Umbilical cord (tissue), 2 donors: ENCODE measurements at places on chromosomes 7 and 10. TPM values are rescaled to one million over a fixed set of nuclear protein-coding genes. Genes with fewer than 3 reads are reported as not detected.

DNA sequence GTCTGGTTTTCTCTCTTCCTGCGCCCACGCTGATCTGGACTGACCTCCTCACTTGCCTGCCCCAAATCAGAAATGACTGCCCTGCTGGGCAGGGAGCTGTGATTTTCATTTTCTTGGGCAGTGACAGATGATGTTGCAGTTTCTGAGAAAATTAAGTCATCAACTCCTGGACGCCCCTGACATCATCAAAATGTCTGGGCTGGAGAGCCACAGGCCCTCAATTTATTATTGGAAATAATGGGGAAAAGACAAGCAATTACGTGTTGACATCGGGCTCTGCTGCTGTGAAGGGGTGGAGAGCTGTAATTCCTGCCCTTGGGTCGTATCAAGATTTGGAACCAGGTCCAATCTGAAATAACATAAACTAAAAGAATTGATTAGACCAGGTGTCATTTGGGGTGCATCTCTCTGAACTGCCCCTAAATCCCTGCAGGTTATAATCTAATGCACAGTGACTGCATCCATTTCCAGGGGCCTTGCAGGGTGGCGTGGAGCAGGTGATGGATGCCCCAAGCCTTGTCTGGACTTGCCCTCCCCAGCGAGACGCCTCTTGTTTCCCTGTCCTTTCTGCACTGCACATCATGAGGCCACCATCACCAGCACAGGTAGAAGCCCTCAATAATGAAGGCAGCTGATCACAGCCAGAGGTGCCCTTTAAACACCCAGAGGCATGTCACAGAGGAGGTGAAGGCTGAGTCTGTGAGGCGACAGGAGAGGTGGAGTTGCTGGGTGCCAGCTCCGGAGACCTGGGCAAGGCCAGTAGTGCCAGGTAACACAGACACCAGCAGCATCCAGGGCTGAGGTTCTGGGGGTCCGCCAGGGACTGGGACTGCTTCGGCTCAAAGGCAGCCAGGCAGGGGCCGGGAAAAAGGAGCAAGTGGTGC, 98.7 kb downstream of the HTR5A start:
- peak; percentile 29 for DNase-seq

DNA sequence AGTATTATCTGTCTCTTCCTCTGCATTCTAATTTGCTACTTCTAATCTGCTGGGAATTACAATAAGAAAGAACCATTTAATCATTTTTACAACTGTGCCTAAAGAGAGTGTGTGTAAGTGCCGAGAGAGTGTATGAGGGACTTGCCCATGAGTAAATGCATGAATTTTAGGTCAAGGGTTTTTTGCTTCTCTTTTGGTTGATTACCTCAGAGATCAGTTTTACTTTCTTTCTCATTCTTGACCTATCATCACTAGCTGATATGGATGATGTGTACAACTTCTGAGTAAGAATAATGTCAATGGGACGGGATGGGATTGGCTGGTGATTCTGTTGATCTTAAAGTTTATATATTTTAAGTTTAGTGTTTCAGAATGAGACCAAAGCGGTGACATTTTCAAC, 47.8 kb downstream of the IKZF1 start:
- no peak for DNase-seq

DNA sequence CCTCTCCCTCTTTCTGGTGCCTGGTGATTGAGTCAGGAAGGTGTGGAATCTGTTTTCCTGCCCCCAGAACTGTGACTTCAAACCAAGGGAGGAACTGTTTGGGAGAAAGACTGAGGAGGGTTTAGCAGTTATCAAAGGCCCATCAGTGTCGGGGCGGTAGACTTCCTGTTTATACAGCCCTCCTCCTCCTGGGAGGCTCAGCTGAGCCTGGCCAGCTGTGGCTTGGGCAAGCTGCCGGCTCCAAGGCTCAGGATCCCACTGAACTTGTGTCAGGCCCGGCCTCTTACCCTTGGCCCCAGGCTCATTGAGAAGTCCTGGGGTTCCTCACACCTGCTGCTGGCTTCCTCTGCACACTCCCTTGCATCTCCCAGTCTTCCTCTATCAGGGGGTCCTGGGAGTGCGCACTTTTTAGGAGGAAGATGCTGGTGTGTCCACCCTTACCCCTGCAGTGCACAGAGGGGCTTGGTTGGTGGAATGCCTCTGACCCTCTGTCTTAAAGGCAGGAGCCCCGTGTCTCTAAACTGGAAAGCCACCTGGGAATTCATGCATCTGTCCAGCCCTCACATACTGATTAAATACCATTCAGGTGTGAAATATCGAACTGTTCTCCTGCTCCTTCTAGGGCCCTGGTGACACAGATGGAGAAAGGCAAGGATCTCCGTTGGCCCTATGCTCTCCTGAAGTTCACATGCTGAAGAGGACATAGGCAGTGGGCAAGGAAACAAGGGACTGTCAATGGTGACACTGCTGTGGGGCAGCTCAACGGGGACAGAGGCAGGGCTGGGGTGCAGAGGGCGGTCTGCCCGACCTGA, 32.4 kb downstream of the CXCL12 start:
- peak; percentile 11 for DNase-seq

DNA sequence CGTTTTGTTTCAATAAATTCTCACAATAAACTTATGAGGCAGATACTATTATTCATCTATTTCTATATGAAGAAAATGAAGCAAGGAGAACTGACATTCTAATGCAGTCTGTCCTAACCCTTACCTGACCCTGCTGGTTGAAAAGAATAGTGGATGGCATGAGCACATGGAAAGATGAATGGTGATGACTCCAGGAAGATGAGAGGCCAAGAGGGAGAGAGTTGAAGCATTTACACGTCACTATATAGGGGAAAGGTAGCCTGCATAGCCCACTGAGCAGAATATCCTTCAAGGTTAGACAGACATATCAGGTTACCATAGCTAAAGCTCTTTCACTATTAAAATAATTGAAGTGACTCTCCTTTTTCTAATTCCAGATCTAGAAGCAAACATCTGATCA, 163.9 kb upstream of the CDK1 start:
- DNase-seq, result no peak

DNA sequence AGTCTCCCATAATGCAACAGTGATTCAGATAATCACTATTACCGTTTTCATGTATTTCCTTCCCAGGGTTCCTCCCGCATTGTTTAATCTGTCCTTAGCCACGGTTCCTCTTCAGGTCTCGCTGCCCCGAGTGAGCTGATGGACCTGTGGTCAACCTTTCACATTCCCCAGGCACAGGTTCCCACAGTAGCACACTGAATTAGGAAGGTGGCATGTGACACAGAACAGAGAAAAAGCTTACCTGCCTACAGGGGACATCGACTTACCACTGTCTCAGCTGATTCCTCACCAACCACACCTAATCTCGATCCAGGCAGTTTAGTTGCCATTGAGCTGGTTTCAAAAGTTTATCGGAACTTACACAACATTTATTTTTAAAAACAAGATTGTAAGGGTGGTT, 72.2 kb downstream of the MTURN start:
- DNase-seq, result no peak

DNA sequence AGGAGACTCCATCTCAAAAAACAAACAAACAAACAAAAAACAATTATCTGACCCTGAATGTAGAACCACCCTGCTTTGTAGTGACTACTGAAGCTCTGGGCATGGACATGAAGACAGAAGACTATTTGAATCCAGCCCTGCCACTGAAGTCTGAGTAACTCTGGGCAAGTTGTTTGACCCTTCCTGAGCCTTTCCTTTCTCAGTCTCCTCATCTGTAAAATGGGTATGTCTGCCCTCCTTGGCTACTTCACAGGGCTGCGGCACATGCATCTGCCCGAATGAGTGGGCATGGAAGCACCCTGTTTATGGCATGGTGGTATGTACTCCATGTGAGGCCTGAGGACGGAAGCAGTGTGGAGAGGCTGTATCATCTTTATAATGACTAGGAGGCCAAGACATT, 22.2 kb upstream of the MALSU1 start:
- no peak for DNase-seq

HOXA5 gene
- 2.9 TPM for total RNA-seq

METTL2B gene
- total RNA-seq, result 18.3 TPM

DBNL gene
- total RNA-seq, result 67.7 TPM

- DNase-seq, result peak; percentile 46
Observed at GRCh38 chr10:3969876-3970666, 185.1 kb upstream of the KLF6 start.

AUTS2 gene
- 49.8 TPM for total RNA-seq

DNA sequence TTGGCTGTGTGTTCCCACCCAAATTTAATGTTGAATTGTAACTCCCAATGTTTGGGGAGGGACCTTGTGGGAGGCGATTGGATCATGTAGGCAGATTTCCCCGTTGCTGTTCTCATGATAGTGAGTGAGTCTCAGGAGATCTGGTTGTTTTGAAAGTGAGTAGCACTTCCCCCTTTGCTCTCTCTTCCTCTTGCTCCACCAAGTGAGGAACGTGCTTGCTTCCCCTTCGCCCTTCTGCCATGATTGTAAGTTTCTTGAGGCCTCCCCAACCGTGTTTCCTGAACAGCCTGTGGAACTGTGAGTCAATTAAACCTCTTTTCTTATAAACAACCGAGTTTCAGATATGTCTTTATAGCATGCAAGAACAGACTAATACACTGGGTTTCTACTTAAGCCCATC, 176.3 kb downstream of the CDK14 start:
- DNase-seq, result no peak

SLC39A12 gene
- total RNA-seq, result not detected

GRCh38 chr7:141585592-141586510, 34.6 kb downstream of the AGK start:
- DNase-seq, result no peak

ING3 gene
- total RNA-seq, result 44.1 TPM

AGAP6 gene
- 2.2 TPM for total RNA-seq

DNA sequence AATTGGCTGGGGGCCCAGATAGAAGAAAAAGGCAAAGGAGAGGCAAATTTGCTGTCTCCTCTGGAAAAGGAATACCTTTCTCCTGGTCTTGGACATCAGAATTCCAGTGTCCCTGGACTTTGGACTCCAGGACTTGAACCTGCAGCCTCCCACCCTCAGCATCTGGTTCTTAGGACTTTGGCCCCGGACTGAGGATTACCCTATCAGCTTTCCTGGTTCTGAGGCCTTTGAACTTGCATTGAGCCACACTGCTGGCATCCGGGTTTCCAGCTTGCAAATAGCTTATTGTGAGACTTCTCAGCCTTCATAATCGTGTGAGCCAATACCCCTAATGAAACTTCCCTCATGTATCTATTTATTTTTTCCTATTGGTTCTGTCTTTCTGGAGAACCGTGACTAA, 68.3 kb downstream of the DNAH11 start:
- DNase-seq, result no peak

FFAR4 gene
- total RNA-seq, result 0.96 TPM

- no peak for DNase-seq
Observed at GRCh38 chr10:13291821-13292773, 7.8 kb downstream of the PHYH start.

PIK3CG gene
- 10.6 TPM for total RNA-seq

DNA sequence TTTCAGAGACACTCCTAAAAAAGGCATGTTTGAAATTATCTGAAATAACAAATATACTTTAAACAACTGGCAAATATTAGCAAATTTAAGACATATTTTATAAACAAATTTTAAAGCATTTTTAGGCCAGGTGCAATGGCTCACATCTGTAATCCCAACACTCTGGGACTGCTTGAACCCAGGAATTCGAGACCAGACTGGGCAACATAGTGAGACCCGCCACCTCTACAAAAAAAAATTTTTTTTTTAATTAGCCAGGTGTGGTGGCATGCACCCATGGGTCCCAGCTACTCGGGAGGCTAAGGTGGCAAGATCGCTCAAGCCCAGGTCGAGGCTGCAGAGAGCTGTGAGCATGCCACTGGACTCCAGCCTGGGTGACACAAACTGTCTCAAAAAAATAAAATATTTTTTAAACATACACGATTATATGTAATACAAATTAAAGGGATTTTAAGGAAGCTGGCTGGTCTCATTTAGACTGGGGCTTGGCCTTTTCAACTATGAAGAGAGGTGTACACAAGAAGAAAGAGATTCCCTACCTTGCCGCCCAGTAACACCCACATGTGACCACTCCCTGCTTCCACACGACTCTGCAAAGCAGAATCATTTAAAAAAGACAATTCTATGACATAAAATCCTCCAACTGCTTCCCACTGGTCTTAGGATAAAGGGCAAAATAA, 7.5 kb downstream of the LARP4B start:
- DNase-seq, result no peak

- no peak for DNase-seq
Observed at GRCh38 chr10:55287346-55287745, 486.3 kb upstream of the PCDH15 start.

- no peak for DNase-seq
Observed at GRCh38 chr10:106980495-106981451, 183.7 kb downstream of the SORCS1 start.

GRCh38 chr7:1151156-1151555, 8.8 kb downstream of the ZFAND2A start:
- DNase-seq, result no peak

OPN1SW gene
- not detected for total RNA-seq

DNA sequence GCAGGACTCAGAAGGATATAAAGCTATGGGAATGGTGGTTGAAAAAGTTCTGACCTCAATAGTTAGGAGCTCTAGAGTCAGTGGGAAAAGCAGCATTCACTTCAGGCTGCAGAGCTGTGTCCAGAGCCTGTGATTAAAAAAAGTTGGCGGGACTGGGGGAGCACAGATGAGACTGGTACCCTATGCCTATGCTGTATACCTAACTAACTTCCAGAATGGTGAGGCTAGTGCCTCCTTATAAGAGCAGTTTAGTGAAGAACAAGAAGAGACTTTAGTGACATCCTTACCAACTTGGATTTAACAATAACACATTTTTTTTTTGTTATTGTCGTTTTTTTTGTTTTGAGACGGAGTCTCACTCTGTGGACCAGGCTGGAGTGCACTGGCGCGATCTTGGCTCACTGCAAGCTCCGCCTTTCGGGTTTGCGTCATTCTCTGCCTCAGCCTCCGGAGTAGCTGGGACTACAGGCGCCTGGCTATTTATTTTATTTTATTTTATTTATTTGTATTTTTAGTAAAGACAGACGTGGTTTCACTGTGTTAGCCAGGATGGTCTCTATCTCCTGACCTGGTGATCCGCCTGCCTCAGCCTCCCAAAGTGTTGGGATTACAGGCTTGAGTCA, 6.6 kb upstream of the ZNF282 start:
- DNase-seq, result no peak

DNA sequence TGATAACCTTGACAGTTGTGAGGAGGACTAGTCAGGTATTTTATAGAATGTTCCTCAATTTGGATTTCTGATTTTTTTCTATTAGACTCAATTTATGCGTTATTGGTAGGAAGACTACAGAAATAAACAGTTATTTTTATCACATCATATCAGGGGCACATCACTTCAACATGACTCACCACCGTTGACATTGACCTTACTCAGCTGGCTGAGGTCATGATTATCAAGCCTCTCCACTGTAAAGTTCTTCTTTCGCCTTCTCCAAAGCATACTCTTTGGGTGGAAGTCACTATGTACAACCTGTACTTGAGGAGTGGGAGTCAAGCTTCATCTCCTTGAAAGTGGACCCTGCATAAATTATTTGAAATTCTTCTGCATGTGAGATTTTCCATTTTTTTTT, 194.3 kb upstream of the IGFBP3 start:
- DNase-seq, result no peak

CAMK1D gene
- total RNA-seq, result 3.1 TPM

- no peak for DNase-seq
Observed at GRCh38 chr7:80588591-80588990, 49.9 kb upstream of the CD36 start.
